ENCODE measurements at places on chromosomes 7 and 10. TPM values are rescaled to one million over a fixed set of nuclear protein-coding genes. Genes with fewer than 3 reads are reported as not detected.
A peak's percentile ranks its signal among the peaks of the same experiment; 100 is the strongest.

Gene CCL24
- total RNA-seq = 2.6 TPM

Gene WDR86
- total RNA-seq = 2.8 TPM

Gene CALHM1
- not detected for total RNA-seq

Gene USP6NL
- total RNA-seq = 26.4 TPM

Gene SFMBT2
- 1.9 TPM for total RNA-seq

Gene LIPJ
- total RNA-seq = 0.30 TPM

Gene MUC3A
- not detected for total RNA-seq

Gene OR6B1
- total RNA-seq = not detected

Gene PCGF5
- 30.6 TPM for total RNA-seq

DNA sequence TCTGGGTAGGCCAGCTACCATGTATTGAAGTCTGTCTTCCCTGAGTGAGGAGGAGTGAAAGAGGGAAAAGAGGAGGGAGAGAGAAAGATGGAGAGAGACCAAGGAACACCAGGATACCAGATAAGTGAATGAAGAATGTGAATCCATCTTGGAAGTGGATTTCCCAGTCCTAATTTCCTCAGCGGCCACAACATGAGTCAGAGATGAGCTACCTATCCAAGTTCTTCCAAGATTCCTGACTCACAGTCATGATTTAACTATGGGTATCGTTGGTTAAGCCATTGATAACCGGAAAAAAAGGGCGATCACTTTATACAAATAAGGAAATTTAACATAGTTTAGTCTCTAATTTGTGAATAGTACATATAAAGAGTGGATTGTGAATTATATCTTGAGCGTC is 561.8 kb downstream of the ATRNL1 start:
- DNase-seq = no peak

- no peak for DNase-seq
These were observed 574.5 kb downstream of the TYW1 start for GRCh38 chr7:67571026-67571545.

- no peak for DNase-seq
These were observed 56.7 kb downstream of the DLG5 start for GRCh38 chr10:77869626-77870420.

DNA sequence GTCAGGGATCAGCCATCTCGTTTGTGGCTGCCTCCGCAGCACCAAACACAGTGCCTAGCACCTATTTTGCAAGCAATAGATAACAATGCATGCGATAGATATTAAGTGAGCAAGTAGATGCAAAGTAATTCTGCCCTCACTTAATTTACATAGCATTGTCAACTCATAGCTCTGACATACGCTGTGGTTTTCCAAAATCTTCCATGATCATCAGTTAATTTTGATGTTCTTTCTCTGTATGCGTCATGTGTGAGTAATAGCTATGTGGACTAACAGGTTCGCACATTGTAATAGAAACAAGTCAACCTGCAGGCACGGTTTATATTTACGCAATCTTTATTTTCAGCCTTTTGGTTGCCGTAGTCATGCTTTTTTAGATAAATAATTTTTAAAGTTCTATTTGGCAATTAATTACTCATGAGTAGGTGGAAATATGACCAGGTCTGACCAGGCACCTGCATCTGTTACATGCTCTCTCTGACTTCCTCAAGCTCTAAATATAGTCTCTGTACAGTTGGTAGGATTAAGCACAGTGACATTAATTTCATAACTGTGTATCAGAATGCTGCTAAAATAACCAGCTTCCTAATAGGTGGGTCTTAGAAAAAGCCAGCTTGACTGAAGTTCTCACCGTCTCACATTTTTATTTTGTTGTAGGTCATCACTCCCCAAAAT is 13.3 kb downstream of the MAP3K8 start:
- no peak for DNase-seq

DNA sequence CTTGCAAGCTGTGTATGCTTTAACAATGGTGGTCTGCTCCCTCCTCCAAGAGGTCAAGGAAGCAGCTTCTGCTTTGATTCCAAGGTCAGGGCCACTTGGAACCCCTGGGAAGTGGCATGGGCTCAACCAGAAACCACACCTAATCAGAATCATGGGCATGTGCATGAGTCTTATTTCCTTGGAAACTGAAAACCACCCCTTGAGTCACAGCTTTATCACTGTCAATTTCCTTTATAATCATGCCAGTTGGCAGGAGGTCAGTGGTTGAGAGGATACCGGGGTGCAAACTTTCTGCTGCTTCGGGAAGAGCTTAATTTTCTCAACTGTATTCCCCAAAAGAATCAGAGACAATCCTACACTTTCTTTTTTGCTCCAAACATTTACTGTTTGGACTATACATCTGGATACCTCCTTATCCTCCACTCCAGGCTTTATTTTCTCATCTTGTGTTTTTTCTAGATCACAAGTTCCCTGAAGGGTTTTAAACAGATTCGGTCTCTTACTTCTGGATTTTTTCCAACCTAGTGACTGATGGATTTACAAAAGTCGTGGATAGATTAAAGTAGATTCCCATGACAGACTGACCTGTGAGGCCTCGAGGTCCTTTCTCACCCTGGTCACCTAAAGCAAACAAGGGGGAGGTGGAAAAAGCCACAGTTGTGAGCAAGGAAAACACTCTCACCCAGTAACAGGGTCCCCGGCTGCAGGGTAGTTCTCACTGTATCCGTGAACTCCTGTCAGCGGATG is 36.0 kb downstream of the COL17A1 start:
- no peak for DNase-seq

- no peak for DNase-seq
These were observed 70.1 kb upstream of the COL1A2 start for GRCh38 chr7:94324380-94325121.

GRCh38 chr10:133143546-133143945 is 16.5 kb upstream of the KNDC1 start:
- DNase-seq = no peak

DNA sequence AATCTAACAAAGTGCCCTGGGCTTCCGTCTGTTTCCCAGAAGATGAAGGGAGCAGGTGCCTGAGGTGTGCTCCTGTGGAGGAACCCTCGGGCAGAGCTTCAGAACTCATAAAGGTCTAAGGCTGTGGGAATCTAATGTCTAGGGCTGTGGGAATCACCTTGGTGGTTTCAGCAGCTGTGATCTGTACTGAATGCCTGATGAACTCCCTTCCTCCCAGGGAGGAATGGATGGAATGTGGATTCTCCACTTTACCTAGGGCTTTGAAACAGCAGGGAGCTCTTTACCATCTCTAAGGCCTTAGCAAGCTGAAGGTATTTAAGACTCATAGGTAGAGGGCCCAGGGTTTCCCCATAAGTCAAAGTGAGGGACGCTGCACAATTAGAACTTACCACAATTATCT is 36.0 kb upstream of the SEMA3E start:
- DNase-seq = no peak

DNA sequence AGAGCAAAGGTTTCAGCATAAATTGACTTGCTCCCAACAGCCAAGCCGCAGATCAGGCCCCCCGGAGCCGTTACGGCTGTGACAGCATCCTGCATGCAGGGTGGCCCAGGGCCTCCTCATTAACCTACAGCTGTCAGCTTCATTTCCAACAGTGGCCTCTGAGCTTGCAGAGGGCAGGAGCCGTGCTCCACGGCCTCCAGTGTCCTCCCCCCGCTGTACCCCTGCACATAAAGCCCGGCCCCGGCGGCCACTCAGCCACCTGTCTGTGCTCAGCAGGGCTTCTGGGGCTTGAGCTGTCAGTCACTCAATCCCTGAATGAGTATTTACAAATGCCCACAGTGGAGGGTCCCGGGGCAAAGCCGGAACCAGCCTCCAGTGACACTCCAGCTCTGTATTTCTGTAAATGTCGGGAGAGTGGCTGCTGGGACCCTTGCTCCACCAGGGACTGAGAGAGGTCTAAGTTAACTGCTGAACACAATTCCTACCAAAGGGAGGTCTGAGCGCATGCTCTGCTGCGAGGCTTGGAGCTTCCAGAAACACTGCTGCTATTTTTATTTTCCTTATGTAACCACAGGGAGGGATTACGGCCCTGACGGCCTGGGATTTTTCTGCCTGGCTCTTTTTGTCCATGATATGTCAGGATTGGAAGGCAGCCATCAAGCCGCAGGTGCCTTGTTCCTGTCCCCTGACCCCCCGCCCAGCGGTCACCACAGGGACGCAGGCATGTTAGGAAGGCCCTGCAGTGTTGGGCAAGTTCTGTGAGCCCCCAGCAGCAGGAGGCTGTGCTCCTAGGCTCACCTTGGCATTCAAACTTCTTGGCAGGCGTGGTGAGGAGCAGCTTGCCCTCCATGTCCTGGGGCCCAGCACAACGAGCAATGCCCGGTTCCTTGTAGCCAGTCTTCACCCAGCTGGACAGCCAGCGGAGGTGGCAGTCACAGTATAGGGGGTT is 165.0 kb downstream of the SLIT1 start:
- no peak for DNase-seq

DNA sequence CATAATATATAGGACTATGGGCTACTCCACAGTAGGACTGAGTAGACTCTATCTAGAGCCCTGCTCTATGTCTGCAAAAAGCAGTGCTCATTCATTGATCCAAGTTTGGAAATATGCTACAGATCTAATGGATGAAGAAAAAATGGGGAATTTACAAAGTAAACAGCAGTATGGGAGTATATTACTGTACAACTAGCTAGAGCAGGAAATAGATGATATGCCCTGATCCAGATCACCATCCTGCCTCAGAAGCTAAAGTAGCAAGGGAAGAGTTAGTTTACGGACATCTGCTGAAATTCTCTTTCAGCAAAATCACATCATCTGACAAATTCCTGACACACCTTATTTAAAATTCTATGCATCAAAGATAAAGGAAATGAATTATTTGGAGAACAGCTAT is 168.2 kb upstream of the SEMA3A start:
- DNase-seq = no peak

- DNase-seq = no peak
These were observed 72.9 kb downstream of the ADK start for GRCh38 chr10:74223755-74224529.

GRCh38 chr10:123611243-123611642 is 54.9 kb upstream of the GPR26 start:
- no peak for DNase-seq

GRCh38 chr7:9026121-9026520 is 592.7 kb downstream of the NXPH1 start:
- DNase-seq = no peak

GRCh38 chr7:38728145-38728544 is 97.0 kb upstream of the AMPH start:
- DNase-seq = no peak

GRCh38 chr10:95793401-95794045 is 37.6 kb downstream of the ENTPD1 start:
- peak; percentile 60 for DNase-seq

- DNase-seq = peak; percentile 65
These were observed 27.7 kb upstream of the DNAAF5 start for GRCh38 chr7:698515-699475.

- no peak for DNase-seq
These were observed 3.3 kb upstream of the ZNF736 start for GRCh38 chr7:64310426-64310825.

DNA sequence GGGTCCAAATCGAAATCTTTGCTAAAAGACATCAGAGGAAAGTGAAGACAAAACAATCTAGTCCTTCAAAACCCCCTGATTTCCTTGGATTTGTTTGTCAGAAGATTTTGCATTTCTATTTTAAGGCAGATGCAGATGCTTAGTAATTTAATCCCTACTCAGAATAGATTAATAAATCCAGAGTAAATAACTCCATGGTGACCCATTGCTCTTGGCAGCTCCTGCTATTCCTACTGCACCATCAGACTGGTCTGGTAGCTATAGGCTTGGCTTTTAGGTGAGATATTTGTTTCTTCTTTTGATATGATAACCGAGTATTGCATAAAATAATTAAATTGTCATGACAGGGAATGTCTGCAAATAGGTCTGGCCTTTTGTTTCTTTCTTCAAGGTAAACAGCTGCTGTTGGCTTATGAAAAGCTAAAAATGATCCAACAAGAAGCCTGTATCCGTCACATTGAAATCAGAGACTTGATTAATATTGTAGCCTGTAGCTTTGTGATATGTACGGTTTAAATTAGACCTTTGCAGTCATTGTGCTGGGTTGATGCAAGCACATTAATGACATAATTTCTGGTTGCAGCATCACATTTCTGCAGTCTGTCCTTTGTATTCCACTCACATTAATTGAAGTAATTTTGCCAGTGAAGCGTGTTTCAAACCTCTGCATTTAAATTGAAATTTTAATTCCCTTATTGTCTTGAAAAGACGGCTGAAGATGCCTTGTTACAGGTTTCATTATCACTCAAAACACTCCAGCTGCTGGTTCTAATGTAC is 40.7 kb downstream of the EXOC4 start:
- DNase-seq = no peak

DNA sequence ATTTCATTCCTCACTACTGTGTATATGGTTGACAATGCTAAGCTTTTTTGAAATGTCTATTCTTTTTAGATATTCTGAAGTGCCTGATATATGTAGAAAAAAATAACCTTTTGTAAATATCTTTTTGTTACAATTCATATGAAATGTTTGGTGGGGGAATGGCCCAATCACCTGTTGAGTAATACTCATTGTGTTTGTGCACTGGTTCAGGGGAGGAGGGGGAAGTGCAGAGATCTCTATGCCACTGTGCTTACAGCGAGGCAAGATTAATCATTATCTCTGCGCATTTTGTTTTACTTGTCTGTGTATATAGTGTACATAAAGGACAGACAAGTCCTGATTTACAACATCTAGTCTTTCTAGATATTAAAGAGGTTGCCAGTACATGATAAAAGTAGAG is 25.2 kb downstream of the NUP42 start:
- no peak for DNase-seq

GRCh38 chr7:36614959-36615358 is 109.3 kb downstream of the AOAH start:
- DNase-seq = no peak

DNA sequence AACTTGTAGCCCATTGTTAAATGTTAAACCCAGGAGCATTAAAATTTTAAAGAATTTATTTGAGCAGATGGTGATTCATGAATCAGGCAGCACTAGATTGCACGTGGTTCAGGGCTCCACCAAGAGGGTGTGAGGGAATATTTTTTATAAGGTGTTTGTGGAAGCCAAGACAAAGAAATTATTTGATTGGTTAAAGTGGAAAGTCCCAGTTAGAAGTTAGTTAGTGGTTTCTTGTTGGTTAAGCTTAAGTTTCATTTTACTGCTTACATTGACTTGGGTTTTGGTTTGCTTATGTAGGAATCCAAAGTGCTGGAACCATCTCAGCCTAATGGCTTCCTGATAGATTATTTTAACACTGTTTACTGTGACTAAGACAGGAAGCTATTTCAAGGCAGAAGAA is 906.2 kb downstream of the LRMDA start:
- no peak for DNase-seq

- no peak for DNase-seq
These were observed 60.2 kb downstream of the SEMA3E start for GRCh38 chr7:83588602-83589240.

DNA sequence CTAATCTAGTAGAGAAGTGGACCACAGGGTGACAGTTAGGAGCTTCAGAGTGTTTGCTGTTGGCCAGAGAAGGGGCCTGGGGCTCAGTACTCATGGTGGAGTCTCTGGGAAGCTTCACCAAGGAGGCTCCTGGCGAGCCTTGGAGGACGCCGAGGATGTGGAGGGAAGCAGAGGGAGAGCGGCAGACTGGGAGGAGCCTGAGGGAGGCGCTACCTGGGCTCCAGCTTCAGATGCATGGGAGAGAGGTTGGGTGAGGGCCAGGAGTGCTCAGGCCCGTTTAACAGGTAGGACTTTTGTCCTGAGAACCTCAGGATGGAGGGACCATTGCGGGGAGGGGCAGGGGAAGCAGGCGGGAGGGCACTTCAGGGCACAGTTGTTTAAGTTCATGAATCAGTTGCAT is 24.2 kb downstream of the DOCK1 start:
- no peak for DNase-seq

- DNase-seq = no peak
These were observed 29.7 kb upstream of the SEC61G start for GRCh38 chr7:54788664-54789063.

GRCh38 chr7:12913002-12913401 is 225.6 kb downstream of the ARL4A start:
- no peak for DNase-seq
